BE2C (cell line): ENCODE measurements at places on chromosomes 2 and 18.

DNA sequence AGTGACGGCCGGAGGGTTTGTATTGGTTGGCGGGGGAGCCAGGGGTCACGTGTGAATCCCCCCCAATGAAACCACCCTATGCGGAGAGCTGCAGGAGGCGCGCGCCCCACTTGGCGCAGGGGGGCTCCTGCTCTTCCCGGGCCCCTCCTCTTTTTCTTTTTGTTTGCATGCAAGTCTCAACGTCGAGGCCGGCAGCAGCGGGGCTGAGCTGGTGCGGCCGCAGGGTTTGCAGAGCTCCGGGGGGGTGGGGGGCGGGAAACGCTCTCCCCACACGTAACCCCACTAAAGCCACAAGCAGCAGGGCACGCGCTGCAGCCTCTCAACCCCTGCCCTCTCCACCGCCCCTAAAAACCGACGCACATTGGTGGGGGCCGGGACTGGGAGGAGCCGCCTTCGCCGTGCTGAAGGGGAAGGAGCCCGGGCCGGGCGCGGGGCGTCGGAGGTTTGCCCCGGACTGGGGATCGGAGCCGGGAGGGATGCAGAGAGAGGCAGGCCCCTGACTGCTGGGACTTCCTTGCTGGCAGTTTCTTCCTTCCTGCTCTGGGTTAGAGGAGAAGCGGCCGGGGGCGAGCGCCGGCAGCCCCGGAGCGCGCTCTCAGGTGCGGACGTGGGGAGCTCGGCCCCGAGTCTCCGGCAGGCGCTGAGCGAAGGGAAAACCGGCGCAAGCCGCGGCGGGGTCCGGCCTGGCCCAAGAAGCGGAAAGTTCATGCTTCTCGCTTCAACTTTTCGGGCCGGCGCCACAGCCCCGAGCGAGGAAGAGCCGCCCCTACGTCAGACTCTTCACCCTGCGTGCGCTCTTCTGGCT is 864 bp downstream of the LBH start:
- peak; percentile 39 for DNase-seq

GRCh38 chr2:236180076-236180816 is 12.1 kb upstream of the GBX2 start:
- DNase-seq: no peak

- DNase-seq: peak; percentile 80
These were observed 315.4 kb downstream of the CDH2 start for GRCh38 chr18:27861539-27861938.

DNA sequence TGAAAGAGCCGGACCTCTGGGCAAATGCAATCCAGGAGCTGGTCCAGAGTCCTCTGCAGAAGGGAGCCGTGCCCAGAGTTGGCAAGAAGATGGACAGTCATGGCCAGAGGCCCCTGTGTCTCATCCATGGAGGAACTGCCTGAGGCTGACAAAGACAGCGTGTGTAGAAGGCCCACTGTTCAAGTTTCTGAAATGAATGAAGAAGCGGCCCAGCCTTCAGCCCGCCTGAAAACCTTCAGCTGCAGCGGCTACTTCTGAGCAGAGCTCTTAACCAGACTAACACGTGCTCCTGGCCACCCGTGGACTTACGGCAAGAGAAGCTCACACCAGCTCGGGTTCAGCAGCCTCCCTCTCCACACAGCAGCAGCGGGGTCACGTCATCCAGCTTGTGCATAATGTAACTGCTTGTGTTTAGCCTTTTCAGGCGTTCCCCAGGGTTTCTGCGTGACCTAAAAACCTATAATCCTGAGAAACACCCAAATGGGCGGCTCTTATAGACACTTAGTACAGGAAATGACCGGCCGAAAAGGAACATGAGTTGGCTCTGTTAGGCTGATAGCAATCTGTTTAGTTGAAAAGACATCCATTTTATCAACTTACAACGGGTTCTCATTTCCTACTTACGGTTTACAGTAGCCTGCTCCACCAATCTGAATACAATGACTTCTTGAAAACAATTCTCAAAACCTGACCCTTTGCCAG is at the start of gene FAM124B:
FAM124B (minus strand) TSS at position 467 of the 702 bp plus-strand sequence; CDS start at position 128, 339 bp downstream.
- peak; percentile 42 for DNase-seq

- DNase-seq: no peak
These were observed 169.1 kb downstream of the ATAD2B start for GRCh38 chr2:23757686-23758433.

- DNase-seq: no peak
These were observed 34.3 kb downstream of the GATA6 start for GRCh38 chr18:22203536-22204213.

- DNase-seq: no peak
These were observed 684.3 kb downstream of the KCNJ3 start for GRCh38 chr2:155382776-155383175.

- no peak for DNase-seq
These were observed 39.5 kb downstream of the CERS6 start for GRCh38 chr2:168495524-168495923.

DNA sequence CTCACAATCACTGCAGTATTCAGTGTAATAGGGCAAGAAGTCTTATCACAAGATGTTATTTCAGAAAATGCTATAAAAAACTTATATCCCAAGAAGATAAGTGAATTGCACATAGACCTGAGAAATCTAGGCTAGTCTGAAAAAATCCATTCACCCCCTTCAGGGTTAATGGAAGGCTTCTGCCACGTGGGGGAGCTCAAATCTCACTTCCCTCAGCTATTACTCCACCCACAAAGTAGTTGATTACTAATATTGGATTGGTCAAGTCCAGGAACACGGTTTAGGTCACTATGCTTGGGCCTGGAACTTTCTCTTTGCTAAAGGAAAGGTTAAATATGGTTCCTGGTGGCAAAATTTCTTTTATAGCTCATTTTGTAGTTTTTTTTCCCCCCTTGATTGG is 51.2 kb upstream of the ADAM23 start:
- DNase-seq: peak; percentile 60

DNA sequence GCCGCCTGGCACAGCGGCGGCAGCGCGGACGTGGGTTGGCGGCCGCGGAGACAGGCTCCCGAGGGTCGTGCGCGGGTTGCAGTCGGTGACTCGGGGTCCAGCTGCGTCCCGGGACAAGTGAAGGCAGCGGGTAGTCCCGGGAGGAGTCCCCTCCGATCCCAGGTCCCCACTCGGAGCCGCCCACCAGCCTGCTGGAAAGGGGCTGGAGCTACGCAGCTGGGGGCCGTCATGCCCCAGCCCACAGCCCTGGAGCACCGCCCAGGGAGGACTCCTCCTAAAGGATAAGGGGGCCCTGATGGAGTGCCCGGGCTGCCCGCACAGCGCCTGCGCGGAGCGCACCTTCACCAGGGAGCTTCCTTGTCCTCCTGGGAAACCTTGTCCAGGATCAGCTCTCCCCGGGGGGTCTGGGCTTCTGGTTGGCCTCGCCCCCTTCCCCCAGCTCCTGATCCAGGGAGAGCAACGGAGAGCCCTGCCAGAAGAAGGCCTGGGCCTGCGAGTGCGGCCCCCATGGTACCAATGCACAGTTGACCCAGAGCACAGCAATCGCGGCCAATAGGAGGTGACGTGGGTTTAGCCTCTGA is 25.9 kb upstream of the ALPP start:
- no peak for DNase-seq

GRCh38 chr2:16664052-16664731 is 1.4 kb downstream of the CYRIA start:
- peak; percentile 23 for DNase-seq
